Forelimb muscle (tissue), 1 donor: ENCODE measurements at places on chromosomes 6 and 20.

GRCh38 chr6:113654396-113654795 lies 202.7 kb upstream of the MARCKS start:
- DNase-seq, result no peak

DNA sequence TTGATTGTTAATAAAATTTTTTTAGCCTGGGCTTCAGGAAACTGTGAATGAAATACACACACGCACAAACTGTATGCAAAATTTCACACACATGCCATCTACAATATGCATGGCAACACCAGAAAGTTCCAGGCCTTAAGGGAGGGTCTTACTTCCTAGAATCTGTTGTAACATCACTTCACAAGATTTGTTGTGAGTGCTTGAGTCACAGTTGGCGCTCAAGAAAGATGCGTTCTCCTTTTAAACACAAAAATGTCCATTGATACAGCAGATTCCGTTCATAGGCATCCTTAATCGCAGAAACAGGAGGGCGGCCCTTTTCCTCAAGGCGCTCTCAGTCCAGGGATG lies 485 bp upstream of the RTF2 start:
- DNase-seq, result no peak

GRCh38 chr20:51187261-51187660 lies 164.4 kb upstream of the KCNG1 start:
- DNase-seq, result no peak

DNA sequence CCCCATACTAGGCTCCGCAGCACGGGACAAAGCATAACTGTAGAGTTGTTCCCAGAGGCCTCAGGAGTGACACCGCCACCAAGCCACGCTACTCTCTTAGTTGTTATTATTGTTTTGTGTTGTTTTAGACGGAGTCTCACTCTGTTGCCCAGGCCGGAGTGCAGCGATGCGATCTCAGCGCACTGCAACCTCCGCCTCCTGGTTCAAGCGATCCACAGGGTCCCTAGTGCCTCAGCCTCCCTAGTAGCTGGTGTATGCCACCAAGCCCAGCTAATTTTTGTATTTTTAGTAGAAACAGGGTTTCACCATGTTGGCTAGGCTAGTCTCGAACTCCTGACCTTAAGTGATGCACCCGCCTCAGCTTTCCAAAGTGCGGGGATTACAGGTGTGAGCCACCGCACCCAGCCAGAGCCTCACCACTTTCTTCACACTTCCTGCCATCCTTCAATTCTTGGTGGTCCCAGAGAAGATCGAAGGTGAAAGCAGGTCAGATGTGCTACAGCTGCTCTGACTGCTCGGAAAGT lies 11.8 kb downstream of the RPL7L1 start:
- no peak for DNase-seq

DNA sequence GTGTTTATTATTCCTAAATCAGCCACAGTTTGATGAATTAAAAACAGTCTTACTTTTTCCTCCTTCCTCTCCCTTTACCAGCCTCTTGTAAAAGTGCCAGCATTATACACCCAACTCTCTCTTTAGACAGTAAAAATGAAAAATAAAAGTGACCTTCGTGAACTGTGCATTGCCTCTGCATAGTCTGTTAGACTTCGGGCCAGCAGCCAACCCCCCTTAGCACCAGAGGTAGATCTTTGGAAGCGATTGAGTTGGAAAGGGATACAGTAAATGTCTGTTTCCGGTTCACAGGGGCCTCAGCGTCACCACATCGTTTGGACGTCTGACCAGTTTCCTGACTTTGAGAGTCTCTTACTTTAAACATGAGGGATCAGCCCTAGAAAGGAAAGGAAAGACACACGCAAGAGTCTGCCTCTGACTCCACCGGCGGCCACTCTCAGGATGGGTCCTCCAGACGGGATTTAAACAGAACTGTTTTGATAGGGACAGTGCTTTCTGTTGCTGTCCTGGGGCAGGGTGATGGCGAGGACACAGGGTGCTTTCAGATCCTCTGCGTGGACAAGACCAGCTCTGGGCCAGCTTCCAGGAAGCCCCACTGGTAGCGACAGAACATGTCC lies 206.6 kb upstream of the PREP start:
- no peak for DNase-seq

- no peak for DNase-seq
Observed at GRCh38 chr20:5789827-5790226, 39.6 kb downstream of the SHLD1 start.

DNA sequence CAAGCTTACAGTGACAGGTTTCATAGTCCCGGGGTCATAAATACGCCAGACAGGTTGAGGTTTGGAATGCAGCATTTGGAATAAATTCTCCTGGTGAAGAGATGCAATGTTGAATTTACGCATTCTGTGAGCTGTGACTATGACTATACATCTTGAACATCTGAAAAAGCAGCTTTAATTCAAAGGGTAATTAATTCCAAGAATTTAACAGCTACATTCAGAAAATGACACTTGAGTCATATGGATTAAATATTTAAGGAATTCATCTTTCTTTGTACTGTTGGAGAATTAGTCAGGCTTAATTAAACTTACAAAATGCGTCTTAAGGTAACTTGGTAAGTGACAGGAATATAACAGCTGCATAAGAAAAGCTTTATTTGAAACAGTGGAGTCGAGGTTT lies 74.7 kb downstream of the ESR1 start:
- no peak for DNase-seq

DNA sequence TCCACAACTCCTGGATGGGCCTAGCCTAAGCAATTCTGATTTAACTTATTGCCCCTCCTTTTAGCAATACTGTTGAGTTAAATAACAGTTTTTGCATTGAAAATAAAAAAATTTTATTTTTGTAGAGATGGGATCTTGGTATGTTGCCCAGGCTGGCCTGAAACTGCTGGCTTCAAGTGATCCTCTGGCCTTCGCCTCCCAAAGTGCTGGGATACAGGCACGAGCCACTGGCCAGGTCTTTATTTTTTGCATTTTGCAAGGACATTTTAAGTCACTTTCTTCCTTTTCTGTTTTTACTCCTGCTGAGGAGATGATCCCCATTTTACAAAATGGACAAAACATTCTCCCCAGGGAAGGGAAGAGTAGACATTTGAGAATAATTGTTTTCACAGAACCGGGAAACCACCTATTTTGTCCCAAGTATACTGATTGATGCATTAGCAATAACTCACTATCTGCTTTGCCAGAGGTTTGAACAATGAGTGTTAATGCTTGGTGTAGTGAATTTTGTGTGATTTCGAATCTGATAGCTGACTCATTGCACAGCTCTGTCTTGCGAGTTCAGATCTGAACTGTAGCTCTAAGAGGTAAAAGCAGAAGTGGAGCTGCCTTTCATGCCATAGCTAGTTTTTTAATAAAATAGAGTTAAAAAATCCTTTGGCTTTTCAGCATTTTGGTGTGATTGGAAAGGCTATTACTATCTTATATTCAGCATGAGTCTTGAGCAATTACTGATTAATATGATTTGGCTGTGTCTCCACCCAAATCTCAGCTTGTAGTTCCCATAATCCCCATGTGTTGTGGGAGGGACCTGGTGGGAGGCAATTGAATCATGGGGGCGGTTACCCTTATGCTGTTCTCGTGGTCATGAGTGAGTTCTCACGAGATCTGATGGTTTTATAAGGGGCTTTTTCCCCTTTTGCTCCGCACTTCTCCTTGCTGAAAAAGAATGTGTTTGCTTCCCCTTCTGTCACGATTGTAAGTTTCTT lies 20.9 kb downstream of the IGF2R start:
- DNase-seq, result no peak

DNA sequence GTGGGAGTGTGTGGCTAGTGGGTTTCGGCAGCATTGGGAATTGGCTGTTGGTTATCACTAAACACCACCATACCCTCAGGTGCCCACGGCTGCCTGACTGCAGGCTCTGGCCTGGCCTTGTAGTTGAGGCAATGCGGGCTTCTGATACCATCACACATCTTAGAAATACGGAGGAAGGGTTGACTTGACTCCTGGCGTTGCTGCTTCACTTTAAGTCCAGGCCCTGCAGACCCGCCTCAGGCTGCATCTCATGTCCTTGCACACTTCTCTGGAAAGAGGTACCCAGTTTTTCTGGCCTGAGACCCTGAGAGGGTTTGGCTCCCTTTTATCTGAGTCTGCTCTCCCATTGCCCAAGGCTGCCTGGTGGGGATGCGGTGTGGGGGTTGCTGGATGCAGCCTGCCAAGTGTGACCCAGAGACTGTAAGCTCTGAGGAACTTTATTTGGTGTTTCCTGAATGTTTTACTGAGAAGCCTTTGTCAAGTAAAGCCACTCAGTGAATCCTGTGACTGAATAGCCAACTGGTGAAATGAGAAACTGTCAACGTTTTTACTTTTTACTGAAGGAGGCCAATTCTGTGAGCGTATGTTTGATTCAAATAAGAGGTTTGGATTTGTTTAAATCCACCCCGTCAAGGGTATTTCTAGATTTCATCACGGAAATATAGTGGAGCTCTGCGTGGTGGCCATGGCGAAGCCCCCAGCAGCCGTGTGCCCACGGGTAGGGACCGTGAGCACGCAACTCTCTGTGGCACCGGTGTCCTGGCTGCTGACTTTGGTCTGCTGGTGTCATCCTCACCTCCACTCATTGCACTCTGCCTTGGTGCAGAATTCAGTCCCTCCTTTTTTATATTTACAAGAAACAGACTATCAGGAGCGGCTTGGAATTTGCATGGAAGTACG lies 160.1 kb downstream of the DTNBP1 start:
- DNase-seq, result no peak

- no peak for DNase-seq
Observed at GRCh38 chr6:166105341-166106075, 62.1 kb downstream of the TBXT start.

GRCh38 chr6:5104667-5105066 lies 19.5 kb downstream of the PPP1R3G start:
- DNase-seq, result no peak

GRCh38 chr6:138432063-138432356 lies 28.0 kb downstream of the HEBP2 start:
- no peak for DNase-seq

DNA sequence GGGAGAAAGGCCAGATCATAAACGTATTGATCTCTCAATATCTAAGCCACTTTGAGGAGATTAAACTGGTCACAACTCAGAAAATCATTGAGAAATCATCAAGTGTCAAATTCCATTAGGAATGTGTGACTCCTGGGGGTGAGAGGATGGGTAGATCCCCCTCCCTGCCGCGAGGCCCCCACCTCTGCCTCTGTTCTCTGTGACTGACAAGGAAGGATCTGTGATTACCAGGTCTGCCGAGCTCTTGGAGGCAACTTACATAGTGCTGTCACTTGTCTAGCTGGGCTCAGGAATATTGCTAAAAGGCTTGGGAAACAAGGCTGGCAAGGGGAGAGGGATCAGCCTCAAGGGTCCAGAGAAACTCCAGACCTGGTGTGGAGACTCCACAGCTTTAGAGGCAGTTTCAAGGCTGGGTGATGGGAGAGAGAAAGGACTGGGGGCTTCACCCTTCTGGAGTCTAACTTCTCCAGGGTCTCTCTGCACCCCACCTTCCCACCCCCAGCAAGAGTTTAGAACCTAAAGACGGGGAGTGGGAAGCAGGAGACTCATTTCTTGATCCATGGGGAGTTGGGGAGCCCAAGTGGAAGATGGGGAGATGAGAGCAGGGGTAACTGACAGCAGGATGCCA lies 11.6 kb upstream of the ARMC12 start:
- no peak for DNase-seq

DNA sequence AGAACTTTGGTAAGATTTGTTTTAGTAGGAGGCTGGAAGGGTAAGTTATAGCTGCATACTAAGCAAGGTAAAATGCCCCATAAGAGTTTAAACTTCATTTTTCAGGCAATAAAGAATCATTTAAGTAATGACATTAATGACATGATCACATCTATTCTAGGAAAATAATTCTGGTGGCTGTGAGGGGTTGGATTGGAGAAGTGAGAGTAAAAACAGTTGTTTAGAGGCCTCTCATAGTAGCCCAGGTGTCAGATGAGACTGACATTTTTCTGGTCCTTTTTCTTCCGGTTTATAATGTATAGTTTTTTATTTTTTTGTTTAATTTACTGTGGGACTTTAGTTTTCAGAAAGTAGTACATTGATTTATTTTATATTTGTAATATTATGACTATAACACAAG lies 40.8 kb downstream of the ITCH start:
- no peak for DNase-seq

GRCh38 chr6:123875784-123876183 lies 72.1 kb downstream of the NKAIN2 start:
- DNase-seq, result no peak

DNA sequence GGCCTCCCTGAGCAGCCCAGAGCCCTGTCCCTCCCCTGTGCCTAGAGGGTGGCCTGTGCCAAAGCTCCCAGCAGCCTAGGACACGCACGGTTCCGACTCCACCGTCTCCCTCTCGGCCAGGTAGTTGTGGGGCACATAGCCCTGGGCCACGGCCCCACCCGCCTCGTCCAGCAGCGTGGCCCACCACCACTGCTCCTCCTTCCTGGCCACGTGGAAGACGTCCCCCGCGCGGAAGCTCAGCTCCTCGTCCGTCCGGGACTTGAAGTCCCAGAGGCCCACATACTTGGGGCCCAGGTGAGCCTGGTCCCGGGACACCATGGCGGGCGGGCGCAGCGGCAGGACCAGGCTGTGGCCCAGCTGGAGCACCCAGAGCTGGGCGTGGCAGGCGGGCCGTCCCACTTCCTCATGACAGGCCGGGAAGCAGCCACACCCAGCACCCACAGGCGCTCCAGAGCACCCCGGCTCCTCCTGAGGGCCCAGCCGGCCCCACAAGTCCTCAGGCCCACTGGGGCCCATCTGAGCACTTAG lies at the start of gene PTK6:
Gene PTK6, minus strand, starts transcription at position 380 of the 528 bp plus-strand sequence. Its CDS starts 62 bp downstream, at position 318.
- DNase-seq, result no peak

GRCh38 chr6:39760226-39760952 lies 31.8 kb upstream of the DAAM2 start:
- no peak for DNase-seq

- no peak for DNase-seq
Observed at GRCh38 chr6:165886169-165886568, 223.1 kb upstream of the PDE10A start.

GRCh38 chr6:150417899-150418826 lies 49.4 kb downstream of the IYD start:
- DNase-seq, result peak; percentile 78

- DNase-seq, result no peak
Observed at GRCh38 chr6:83442752-83443151, 11.9 kb upstream of the ME1 start.

DNA sequence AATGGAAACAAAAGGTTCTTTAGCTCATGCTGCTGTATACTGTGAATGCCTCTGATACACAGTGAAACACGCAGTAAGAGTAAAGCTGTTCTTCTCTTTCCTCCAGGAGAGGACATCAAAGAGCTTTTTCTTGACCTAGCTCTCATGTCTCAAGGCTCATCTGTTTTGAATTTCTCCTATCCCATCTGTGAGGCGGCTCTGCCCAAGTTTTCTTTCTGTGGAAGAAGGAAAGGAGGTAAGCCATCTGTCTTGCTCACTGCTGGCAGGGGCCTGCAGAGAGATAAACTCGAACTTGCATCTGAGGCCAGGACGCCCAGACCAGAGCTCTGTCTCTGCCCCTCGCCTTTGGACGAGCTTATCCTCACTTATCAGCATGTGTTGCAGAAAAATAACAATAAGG lies 37.7 kb downstream of the LY86 start:
- no peak for DNase-seq

GRCh38 chr6:158566207-158566818 lies 6.4 kb downstream of the TMEM181 start:
- DNase-seq, result no peak

- no peak for DNase-seq
Observed at GRCh38 chr6:90425161-90425641, 128.6 kb upstream of the BACH2 start.

GRCh38 chr6:166726201-166726600 lies 99.2 kb upstream of the RPS6KA2 start:
- DNase-seq, result no peak
